ENCODE measurements at places on chromosomes 6 and 20. TPM values are rescaled to one million over a fixed set of nuclear protein-coding genes. Genes with fewer than 3 reads are reported as not detected.

ALDH8A1 gene
- 0.17 TPM for total RNA-seq

EDN3 gene
- total RNA-seq, result 2.9 TPM

FAM217A gene
- total RNA-seq, result not detected

TMC2 gene
- total RNA-seq, result not detected

BHLHE23 gene
- not detected for total RNA-seq

BANF2 gene
- total RNA-seq, result not detected

Measured in A549 treated with AZD2906 at 1 μM for 4 hours (cell line).